PC-3 (cell line): ENCODE measurements at places on chromosomes 1 and 21. TPM values are rescaled to one million over a fixed set of nuclear protein-coding genes. Genes with fewer than 3 reads are reported as not detected.

Gene NUDT17
- total RNA-seq: 2.4 and 3.0 TPM in 2 replicates

Gene NR0B2
- not detected in 2 replicates for total RNA-seq

Gene PGLYRP4
- not detected in 2 replicates for total RNA-seq

Gene CRP
- total RNA-seq: not detected in 2 replicates

Gene USP16
- total RNA-seq: 21.2 and 24.1 TPM in 2 replicates

Gene UBXN10
- 0.12 TPM in 1 of 2 replicates, not detected in the other for total RNA-seq

Gene CZIB
- 44.1 and 47.7 TPM in 2 replicates for total RNA-seq

Gene C2CD4D
- 0.58 and 2.8 TPM in 2 replicates for total RNA-seq

Gene IL12RB2
- 0.81 TPM in 1 of 2 replicates, not detected in the other for total RNA-seq
